Stimulated activated CD8-positive, alpha-beta memory T cell treated with anti-CD3 and anti-CD28 coated beads, Interleukin-15, amount 100 ng/mL, for 4 hours (primary cell): ENCODE measurements at places on chromosomes 5 and 9.

DNA sequence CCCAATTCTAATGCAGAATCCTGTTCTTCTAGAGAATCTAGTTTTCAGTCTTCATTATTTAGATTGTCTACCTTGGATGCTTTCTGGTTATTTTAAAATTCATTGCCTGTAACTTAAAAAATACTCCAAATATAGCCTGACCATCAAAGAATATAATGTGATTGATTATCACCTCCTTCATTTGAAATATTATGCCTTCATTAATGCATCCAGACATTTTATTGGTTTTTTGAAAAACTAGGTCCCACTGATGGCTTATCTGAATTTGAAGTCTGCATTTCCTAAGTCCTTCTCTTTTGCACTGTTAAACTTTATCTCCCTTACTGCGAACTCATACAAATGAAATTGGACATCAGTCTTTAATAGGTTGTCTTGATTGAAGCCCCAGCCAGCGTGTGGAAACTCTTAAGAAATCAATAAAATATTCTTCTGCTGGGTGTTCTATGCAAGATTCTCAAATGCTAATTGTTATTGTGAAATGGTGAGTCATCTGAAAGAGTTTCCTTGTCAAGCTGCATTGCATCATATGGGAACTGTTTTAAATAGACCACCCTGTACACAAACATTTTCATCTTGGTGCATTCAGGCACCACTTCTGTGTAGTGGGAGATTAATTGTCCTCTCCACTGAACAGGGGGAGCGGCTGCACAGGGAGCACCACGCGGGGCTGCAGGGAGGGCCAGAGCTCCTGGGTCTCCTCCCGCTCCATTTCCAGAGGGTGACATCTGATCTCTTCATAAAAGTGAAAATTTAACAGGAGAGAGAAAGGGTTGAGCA, 92.3 kb upstream of the FANCC start:
- DNase-seq = no peak

- DNase-seq = no peak
Measured at GRCh38 chr5:171728686-171729085, 56.9 kb upstream of the SMIM23 start.

DNA sequence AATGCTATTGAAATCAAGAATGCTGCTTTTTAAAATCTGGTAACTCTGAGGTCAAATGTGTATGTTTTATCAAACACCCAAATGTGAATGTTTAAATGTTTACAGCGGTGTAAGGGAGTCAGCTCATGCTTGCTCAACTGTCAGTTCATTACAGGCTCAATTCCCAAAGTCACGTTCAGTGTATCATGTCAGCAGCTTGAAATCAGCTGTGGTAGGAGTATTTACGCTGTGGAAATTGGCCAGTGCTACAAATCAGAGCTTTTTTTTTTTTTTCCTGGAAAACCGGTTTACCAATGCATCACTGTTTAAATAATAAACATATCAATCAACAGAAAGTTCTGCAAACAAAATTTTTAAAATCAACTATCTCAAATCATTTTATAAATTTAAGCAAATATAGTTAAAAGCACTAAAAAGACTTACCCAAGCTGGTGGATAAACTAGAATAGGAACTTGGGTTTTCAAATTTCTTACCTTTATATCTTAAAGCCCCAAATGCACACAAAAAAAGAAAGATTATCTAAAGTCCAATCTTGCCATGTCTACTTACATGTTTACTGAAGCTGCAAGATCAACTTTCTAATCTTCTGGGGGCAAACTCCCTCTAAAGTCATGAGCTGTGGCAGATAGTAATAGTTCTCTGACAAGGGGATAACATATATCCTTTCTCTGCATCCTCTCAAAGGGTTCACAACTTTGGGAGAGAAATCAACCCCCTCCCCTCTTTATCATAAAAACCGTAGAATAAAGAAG, 57.6 kb upstream of the GRAMD2B start:
- DNase-seq = no peak

DNA sequence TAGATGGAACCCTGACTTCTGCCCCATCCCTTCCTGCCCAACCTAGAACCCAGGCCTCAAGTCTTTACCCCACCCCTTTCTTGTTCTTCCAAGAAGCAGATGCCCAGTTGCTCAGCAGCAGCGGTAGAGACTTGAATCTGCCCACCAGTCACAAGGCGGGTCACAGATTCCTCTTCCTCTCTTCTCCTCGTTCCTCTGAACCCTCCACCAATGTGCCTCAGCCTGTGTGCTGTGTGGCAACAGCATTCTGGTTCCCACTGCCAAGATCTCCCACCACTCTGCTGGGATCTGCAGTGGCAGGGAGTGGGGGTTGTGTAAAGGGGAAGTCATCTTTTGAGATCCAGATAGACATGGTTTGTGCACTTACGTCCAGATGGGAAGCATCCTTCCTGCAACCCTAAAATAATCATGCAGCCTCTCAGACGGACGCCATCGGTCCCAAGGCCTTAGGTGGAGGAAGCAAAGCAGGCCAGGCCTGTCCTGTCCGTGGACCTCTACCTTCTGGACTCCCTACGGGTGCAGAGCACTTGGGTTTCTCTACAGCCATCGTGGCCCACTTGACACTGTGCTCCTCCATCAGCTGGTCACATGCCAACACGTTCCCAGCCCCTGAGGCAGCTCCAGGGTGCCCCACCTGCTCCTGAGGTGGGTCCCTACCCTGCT, 7.7 kb upstream of the RPL26L1 start:
- DNase-seq = no peak

DNA sequence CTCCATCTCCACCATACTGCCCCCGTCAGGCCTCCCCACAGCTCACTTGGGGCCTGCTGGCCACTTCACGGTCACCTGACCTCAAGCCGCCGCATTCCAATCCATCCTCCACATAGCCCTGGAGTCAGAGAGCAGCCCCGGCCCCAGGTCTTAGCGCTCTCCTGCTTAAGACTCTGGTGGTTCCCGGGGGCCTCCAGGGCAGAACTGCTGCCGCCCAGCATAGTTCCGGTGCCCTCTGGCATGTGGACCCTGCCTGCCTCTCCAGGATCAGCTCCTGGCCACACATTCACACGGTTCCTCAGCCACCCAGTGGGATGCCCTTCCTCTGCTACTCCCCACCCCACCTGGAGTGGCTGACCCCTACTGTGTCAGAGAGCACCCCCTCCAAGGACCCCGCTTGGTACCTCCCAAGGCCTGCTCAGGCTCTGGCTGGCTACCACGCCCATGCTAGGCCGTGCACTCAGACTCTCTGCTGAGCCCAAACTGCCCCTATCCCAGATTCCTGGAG, 8.7 kb downstream of the PHYKPL start:
- no peak for DNase-seq
